ENCODE measurements at places on chromosomes 11 and 22.

DNA sequence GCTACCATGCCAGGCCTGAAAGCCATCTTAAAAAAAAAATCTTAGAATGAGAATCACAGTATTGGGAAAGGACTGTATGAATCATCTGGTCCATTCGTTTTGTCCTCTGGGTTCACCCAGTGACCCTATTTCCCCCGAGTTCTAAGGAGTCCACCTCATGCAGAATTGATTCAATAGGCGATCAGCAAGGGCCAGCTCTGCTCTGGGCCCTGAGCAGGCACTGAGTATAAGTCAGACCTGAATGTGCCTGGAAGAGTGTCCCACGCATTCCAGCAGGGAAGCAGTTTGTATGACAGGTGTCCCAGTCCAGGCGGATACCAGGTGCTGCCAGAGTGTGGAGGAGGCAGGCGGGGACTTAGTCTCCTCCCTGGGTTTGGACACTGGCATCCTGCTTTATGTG lies 883 bp upstream of the HMOX1 start:
- no peak for DNase-seq

- no peak for DNase-seq
Measured at GRCh38 chr11:120102864-120103122, 35.1 kb downstream of the TRIM29 start.

GRCh38 chr11:27933992-27934829 lies 173.7 kb downstream of the KIF18A start:
- DNase-seq: no peak

- no peak for DNase-seq
Measured at GRCh38 chr11:103480421-103480820, 371.2 kb downstream of the DYNC2H1 start.

DNA sequence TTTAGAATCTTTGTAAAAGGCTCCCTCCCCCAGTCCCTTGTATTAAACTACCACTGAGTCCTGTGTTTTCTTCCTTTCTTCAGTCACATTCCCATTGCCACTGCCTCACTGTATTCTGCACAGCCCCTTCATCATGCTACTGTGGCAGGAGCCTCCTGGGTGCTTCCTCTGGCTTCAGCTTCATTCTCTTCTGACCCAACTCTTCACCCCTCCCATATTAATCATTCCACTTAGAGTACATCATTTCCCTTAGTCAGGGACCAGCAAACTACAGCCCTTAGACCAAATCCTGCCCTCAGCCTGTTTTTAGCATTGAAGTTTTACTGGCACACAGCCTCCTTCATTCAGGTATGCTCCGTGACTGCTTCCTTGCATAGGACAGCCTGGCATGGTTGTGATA lies 127.7 kb upstream of the MTNR1B start:
- no peak for DNase-seq

GRCh38 chr11:45208135-45208534 lies 61.7 kb downstream of the PRDM11 start:
- peak; percentile 38 for DNase-seq

DNA sequence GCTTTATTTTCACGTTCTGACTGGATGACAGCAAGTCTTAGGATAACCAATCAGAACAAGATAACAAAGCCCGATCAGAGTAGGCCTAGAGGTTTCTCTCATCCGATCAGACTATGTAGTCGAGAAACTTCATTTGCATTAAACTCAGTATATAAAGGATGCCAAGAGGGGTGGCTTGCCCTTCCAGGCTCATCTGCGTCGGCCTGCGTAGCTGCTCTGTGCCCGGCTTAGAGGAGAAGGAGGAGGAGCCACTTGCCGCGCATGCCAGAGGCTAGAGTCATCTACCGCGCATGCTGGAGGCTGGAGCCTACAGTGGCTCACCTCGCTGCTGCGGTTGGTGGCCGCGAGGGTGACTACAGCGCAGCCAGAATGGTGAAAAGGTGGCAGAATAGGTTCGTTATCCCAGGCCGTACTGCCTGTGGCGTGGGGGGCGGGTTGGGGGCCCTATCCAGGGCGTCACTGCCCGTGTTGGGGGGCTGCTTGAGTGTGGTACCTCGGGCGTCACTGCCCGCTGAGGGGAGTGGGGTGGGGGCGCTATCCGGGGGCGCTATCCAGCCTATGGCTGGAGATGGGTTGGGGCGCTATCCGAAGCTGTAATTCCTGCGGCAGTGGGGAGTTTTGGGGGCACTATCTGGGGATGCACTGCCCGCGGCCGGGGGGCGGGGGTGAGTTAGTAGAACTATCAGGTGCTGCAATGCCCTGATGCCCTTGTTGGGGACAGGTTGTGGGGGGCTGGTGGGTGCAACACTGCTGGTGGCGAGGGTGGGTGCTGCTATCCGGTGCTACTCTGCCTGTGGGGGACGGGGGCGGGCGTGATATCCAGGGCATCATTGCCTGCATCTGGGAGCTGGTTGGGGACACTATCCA lies at the start of gene RFPL2:
TSS of gene RFPL2 (minus strand) at position 218 of the 867 bp plus-strand sequence. CDS start 2,622 bp downstream, outside the sequence.
- no peak for DNase-seq
